ENCODE measurements at places on chromosomes 6 and 20.

- ATAC-seq = no peak
Measured at GRCh38 chr20:60228255-60228654, 270.0 kb downstream of the CDH26 start.

- no peak for ATAC-seq
Measured at GRCh38 chr20:20366876-20367574, 879 bp upstream of the INSM1 start.

DNA sequence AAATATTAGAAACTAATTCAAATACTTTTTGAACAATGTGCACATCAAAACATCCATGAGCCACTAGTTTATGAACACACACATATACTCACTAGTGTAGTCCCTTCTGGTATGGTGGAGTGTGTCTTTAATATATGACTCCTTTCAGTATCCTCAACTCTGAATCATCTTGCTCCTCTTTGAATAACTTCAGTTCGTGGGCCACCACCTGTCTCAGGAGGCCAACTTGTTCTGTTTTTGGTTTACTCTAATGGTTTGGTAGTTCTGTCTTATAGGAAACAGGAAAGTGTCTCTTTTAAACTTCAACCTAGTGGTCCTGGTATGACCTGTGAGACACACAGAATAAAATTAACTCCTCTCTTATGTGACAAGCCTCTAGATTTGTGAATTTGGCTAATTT is 55.6 kb downstream of the ZNF292 start:
- peak; percentile 99 for ATAC-seq

DNA sequence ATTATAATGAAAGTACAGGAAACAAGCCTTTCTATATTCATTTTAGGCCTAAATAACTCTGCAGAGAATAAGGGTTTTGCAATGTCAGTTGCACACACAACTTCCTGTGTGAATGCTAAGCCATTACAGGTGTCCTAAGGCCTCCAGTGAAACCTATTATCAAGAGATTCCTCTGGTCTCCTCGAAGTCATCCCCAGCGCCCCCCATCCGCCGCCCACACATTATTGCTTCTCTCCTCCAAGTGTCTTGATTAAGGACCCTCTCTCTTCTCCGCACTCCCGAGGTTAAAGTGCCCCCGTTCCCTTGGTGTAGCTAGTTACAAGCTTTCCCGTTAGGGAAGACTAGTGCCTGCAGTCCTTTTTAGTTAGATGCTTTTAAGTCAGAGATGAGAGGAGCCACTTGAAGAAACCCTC is 1.3 kb downstream of the HIVEP2 start:
- ATAC-seq = no peak

DNA sequence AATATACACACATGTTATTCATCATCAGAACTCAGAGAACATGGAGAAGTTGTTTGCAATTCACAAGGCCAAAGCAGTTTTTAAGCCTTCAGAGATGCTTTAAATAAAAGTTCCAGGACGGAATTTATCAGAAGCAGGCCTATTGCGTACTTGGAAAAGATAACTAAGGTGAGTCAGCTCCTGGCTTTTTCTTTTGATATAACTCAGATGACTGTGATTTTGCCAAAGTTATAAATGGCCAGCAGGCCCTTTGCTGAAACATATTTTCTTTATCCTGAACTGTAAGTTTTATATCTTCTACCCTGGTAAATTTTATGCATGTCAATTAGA is 55.0 kb upstream of the PLCB1 start:
- no peak for ATAC-seq

- ATAC-seq = no peak
Measured at GRCh38 chr6:81565071-81565470, 187.4 kb downstream of the TENT5A start.

GRCh38 chr6:91694016-91694654 is 1107.3 kb upstream of the MAP3K7 start:
- no peak for ATAC-seq

DNA sequence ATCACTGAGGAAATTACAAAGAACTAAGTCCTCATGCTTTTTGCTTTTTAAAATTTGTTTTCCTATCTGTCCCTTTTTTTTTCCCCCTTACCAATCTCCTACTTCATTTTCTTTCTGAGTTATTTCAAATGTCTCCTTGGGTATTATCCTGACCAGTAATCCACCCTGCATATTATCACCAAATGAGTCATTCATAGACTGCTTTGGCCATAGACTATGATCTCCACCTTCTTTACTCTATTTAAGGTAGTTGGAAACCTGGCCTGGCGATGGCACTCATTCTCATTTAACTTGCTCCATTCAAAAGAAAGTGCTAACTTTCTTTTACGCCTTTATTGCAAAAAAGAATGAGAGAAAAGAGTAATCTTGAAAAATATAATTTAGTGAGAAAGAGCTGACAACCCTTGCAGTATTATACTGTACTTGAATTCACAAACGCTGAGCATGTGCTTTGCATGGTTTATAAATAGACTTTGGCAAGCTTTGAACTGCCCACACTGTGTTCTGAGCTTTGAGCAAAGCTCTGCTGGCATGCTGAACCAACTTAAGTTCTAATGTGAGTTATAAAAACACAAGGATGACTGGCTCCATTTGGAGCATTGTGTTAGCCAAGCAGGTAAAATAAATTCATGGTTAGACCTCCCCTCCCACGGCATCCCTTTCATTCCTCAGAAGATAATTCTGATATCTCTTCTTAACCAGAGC is 198.9 kb downstream of the NKAIN2 start:
- ATAC-seq = no peak

GRCh38 chr6:30554962-30555815 is 1.1 kb downstream of the GNL1 start:
- ATAC-seq = no peak

DNA sequence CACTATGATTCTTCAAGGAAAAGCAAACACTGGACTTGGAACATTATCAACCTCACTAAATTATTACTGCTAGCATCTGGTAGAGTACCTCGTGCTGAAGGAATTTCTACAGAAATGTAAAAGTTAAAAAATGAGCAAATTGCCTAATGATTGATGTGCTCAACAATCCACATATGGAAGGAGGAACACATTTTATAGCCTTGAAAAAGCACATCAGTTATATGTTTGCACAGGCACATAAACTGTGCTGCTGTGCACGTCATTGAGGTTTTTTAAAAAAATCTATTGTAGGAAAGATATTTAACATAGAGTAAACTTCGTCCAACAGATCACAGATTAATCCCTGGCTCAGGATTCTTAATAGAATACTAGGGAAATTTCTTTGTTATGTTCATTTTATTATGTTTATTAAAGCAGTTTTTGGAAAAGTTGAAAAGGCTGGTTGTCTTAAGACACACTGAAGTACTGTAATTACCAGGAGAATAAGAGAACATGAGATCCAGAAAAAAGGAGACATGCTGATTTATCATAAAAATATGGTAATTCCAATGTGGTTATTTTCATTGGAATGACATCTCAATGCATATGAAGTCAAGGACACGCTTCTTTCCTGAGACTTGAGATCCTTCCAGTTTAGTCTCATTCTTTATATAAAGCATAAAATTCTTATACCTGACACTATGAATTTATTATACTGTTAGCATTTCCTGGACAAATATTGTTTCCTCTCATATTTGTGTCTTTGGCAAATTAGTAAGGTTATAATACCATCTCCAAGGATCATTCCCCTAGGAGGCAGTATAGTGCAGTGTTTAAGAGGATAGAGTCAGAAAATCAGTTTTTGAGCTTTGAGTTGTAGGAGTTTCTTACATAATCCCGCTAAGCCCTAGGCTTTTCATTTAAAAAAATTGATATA is 511.1 kb downstream of the TENT5A start:
- no peak for ATAC-seq

- ATAC-seq = no peak
Measured at GRCh38 chr6:81734081-81734480, 18.4 kb downstream of the TENT5A start.

DNA sequence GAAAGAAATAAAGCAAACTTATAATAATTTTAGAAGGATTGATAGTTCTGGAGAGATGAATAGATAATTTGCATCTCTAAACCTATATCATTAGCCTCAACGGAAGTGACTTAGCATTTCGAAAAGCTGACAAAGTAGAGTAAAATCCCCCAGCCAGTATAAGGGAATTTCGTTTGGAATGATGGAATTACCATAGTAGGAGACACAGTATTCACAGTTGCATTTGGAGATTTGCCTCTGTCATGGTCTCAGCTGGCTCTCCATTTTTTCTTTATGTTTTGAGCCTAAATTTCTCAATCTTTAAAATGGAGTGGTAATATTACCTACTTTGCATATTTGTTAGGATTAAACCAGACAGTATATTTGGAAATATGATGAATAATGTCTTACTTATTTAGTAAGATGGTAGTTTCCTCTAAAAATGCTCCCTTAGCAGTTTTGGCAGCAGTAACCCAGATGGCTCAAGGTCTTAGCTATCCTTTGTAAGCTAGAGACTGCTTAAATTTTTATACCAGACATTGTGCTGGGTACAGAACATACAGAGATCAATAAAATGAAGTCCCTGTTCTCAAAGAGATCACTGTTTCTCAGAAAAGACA is 58.2 kb downstream of the SMAP1 start:
- no peak for ATAC-seq

DNA sequence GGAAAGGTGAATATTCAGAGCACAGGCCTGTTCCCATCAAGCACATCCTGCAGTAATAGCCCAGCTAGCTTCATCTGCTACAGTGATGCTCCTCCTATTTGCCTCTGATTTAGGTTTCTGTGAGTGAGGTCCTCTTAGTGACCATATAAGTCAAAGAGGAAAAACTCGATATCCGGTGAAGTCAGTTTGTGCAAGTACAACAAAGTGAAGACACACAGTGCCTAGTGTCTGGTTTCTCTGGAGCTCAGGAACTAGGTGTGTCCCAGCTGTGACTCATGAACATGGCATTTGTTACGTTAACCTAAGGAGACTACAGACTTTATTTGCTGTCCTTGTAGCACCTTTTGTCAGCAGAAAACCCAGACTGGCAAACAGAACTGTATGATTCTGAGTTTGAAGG is 33.9 kb downstream of the EDN1 start:
- no peak for ATAC-seq

DNA sequence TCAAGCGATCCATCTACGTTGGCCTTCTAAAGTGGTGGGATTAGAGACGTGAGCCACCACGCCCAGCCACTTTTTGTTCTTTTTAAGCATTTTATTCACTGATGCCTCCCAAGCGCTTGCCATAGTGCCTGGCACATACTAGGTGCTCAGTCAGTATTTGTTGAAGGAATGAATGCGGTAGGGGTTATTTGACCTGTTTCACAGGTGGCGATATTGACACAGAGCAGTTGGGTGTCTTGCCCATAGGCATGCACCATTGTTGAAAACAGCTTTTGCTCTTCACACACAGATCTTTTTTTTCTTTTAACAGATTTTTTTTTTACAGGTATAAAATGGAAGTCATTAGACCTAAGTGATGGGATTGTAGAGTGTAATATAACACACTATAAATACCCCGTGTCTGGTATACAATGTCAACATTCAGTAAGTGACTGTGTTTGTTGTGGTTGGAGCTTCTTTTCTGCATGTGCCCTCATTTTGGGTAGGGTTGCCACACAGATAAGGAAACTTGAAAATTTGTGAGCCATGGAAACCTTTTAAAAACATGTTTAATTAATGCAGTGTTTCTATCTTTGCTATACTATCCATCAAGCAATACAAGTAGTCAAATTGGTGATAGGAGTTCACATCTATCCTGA is 24.8 kb downstream of the RREB1 start:
- no peak for ATAC-seq

DNA sequence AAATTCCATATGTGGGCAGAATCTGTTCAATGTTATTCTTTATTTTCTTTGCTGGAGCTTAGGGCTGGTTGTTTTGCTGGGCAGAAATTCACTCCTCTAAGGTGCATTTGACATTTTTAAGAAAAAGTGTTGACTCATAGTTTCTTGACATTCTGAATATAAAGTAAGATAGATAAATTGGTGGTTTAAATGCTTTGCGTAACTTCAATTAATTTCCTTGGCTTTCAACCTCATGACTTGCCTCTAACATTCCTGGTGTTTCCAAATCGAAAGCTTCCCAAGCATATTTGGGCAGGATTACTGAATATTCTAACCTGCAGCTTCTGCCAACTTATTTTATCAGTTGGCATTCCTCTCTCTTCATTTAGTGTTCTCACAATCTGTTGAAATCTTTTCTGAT is 718.7 kb upstream of the ADGRB3 start:
- no peak for ATAC-seq

- ATAC-seq = no peak
Measured at GRCh38 chr6:129660346-129660676, 49.7 kb downstream of the ARHGAP18 start.

DNA sequence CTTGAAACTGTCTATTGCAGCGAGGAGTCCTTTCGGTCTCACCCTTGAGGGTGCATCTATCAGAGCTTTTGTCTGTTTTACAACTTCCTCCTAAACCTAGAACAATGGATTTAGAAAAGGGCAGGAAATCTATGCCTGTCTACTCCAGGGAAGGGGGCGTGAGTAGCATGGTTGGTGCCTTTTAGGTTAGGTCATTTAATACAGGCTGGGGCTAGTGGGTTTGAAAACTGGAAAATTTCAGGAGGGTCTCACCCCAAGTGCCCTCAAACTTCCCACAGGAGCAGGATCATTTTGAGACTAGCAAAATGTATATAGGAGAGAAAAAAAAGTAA is 33.5 kb upstream of the BMP6 start:
- ATAC-seq = no peak

DNA sequence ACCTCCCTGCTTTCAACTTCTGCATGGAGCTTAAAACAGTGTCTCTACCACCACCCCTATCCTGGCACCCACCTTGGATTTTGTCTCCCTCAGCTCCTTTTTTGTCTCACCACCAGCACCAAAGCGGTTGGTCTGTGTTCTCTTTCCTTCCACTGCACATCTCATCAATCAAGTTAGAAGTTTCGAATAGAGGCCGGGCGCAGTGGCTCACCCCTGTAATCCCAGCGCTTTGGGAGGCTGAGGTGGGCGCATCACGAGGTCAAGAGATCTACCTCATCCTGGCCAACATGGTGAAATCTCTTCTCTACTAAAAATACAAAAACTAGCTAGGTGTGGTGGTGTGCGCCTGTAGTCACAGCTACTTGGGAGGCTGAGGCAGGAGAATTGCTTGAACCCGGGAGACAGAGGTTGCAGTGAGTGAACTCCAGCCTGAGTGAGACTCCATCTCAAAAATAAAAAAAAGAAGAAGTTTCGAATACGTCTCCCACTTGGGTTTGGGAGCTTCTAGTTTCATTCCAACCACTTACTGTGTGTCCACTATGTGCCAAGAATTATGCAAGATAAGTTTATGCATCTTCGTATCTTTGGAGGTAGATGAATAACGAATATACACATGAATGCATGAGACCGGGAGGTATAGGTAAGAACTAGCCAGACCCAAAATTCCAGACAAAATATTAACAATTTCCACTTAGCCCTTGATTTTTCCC is 5.9 kb downstream of the PCED1A start:
- no peak for ATAC-seq

GRCh38 chr6:80211286-80211685 is 104.8 kb downstream of the BCKDHB start:
- ATAC-seq = no peak
